ENCODE measurements at places on chromosomes 7 and 10.
A peak's percentile ranks its signal among the peaks of the same experiment; 100 is the strongest.

- peaks cover 9% of the 10 kb centered on the region for H3K4me1 ChIP-seq
- no peak overlapping the region for H3K4me3 ChIP-seq
- DNase-seq: no peak
- H3K36me3 ChIP-seq: no peaks in the 10 kb centered on the region
- no peak overlapping the region for H3K27ac ChIP-seq
These were observed 423.6 kb downstream of the PHTF2 start for GRCh38 chr7:78222001-78222751.

- H3K4me1 ChIP-seq: no peaks in the 10 kb centered on the region
- H3K27me3 ChIP-seq: no peaks in the 10 kb centered on the region
- H3K4me3 ChIP-seq: no peak overlapping the region
- no peaks in the 10 kb centered on the region for H3K36me3 ChIP-seq
- H3K27ac ChIP-seq: no peak overlapping the region
- DNase-seq: no peak
These were observed 353.2 kb downstream of the CRPPA start for GRCh38 chr7:16068183-16068582.

DNA sequence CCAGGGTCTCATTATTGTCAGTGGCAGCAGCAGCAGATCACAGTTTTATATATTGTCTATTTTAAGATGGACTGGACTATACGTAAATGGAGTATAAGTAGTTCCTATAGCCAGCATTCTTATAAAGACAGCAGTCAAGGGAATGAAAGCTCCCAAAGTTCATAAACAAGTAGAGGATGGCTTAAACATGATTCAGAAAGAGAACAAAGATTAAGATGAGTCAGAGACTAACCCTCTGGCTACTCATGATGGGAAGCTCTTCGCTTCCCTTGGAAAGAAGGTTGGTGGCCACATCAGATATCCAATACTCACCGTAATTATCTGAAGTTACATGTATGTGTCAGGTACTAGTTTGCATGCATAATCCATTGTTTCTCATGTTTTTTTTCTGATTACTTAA, 277.0 kb downstream of the INHBA start:
- DNase-seq: no peak
- no peaks in the 10 kb centered on the region for H3K27me3 ChIP-seq
- no peaks in the 10 kb centered on the region for H3K4me1 ChIP-seq
- no peak overlapping the region for H3K27ac ChIP-seq
- no peak overlapping the region for H3K4me3 ChIP-seq
- H3K36me3 ChIP-seq: no peaks in the 10 kb centered on the region

DNA sequence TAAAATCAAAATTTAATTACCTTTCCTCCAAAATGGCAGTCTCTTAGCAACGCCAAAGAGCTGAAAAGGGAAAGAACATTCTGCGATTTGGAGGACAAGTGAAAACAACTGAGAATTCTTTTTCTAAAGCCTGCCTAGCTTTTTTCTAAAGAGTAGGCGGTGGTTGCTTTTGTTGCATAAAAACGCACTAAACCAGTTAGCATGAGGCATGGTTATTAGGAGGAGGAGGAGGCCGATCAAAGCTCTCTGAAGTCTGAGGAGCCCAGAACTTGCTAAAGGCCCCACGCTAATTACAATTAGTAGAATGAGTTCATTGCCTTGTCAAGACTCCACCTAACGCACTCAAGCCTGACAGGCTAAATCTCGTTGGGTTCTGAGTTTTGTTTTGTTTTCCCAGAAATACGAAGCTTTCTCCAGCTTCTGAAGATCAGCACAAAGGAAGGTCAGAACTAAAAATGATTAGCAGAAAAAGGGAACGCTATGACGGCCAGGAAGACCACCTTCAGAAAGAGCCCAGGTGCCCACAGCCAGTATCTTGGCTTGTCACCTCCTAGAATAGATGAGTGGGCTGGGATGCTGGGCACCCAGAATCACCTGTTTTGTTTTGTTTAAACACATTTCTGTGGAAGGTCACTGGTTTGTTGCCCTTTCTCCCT, 72.0 kb downstream of the FGFR2 start:
- H3K4me1 ChIP-seq: peaks cover 30% of the 10 kb centered on the region
- no peak for DNase-seq
- H3K4me3 ChIP-seq: no peak overlapping the region
- H3K27ac ChIP-seq: peak overlapping the region; percentile 69

- H3K27me3 ChIP-seq: no peaks in the 10 kb centered on the region
- H3K4me1 ChIP-seq: peaks cover 5% of the 10 kb centered on the region
- DNase-seq: no peak
- no peaks in the 10 kb centered on the region for H3K36me3 ChIP-seq
- H3K4me3 ChIP-seq: no peak overlapping the region
These were observed 4.1 kb downstream of the CPA1 start for GRCh38 chr7:130384371-130384801.
